ENCODE measurements at places on chromosomes 16 and 17.

DNA sequence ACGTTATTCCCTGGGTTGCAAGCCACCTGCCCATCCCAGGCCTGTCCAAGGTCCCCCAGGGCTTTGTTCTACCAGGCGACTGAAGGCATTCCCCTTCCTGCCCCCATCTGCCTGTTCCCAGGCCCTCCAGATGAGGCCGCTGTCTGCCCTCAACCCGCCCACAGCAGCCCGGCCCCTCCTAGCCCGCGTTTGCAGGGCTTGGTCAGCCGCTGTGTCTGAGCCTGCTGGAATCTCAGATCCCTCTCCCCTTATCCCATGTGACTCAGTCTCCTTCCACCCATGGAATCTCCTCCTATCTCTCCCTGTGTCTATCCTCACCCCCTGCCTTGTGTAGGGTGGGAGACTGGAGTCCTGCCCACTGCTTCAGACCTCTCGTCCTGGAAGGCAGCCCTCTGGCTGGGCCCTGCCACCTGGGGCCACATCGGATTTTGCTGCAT is 186.0 kb upstream of the TNRC6C start:
- peaks cover 2% of the 10 kb centered on the region for H3K27me3 ChIP-seq
- H3K36me3 ChIP-seq = no peaks in the 10 kb centered on the region
- no peak overlapping the region for H3K4me3 ChIP-seq
- no peak overlapping the region for H3K27ac ChIP-seq

- H3K4me3 ChIP-seq = no peak overlapping the region
- H3K27ac ChIP-seq = no peak overlapping the region
- no peaks in the 10 kb centered on the region for H3K27me3 ChIP-seq
- H3K36me3 ChIP-seq = peaks cover 7% of the 10 kb centered on the region
Observed at GRCh38 chr16:85003725-85004586, 7.4 kb downstream of the ZDHHC7 start.

DNA sequence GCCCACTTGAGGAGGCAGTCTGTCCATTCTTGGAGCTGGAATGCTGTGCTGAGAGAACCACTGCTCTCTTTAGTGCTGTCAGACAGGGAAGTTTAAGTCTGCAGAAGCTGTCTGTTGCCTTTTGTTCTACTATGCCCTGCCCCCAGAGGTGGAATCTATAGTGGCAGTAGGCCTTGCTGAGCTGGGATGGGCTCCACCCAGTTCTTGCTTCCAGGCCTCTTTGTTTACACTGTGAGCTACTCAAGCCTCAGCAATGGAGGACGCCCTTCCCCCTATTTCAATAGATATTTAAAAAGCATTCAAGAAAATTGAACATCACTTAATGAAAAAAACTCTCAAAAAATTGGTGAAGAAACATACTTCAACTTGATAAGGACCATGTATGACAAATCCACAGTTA is 313.5 kb downstream of the PHKB start:
- H3K4me1 ChIP-seq = no peaks in the 10 kb centered on the region
- no peak overlapping the region for H3K4me3 ChIP-seq
- no peak overlapping the region for H3K27ac ChIP-seq
- H3K27me3 ChIP-seq = no peaks in the 10 kb centered on the region

DNA sequence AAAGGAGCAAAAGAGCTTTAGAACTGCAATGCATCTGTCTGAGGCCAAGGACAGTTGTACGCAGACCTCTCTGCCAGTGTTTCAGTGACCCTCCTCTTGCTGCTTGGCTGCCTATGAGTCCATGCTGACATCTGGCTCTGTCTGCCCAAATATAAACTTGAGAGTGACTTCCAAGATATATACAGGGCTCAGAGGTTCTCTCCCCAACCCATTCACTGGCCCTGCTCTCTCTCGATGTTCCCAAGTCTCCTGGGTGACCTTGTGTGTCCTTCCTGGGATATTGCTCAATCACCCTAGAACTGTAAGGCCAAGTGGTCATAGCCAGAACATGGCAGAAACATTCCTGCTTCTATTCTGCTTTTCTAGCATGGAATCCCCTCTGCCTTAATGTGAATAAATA is 716.3 kb downstream of the WWOX start:
- H3K27ac ChIP-seq = peak overlapping the region; percentile 35
- no peaks in the 10 kb centered on the region for H3K27me3 ChIP-seq
- H3K4me1 ChIP-seq = peaks cover 11% of the 10 kb centered on the region
- no peak for DNase-seq
- no peaks in the 10 kb centered on the region for H3K36me3 ChIP-seq

DNA sequence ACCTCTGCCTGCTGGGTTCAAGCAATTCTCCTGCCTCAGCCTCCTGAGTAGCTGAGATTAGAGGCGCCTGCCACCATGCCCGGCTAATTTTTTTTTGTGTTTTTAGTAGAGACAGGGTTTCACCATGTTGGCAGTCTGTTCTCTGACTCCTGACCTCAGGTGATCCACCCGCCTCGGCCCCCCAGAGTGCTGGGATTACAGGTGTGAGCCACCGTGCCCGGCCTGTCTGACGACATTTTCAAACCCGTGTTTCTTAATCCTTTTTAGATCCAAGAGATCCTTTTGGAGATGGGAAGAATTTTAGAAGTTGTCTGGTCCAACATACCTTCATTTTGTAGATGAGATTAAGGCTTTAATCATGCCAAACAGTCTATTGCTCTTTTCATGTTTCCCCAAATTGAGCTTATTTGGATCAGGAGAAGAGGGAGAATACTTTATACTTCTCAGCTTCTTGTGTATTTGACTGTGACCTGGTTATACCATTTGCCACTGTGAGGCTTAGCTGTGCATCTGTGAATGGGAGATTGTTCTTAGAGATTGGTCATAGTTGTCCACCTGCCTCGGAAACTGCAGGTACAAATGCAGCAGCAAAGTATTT is 25.8 kb downstream of the USP10 start:
- H3K36me3 ChIP-seq = peaks cover 3% of the 10 kb centered on the region
- DNase-seq = no peak
- H3K4me3 ChIP-seq = no peak overlapping the region
- no peaks in the 10 kb centered on the region for H3K27me3 ChIP-seq
- H3K4me1 ChIP-seq = peaks cover 15% of the 10 kb centered on the region
- no peak overlapping the region for H3K27ac ChIP-seq

DNA sequence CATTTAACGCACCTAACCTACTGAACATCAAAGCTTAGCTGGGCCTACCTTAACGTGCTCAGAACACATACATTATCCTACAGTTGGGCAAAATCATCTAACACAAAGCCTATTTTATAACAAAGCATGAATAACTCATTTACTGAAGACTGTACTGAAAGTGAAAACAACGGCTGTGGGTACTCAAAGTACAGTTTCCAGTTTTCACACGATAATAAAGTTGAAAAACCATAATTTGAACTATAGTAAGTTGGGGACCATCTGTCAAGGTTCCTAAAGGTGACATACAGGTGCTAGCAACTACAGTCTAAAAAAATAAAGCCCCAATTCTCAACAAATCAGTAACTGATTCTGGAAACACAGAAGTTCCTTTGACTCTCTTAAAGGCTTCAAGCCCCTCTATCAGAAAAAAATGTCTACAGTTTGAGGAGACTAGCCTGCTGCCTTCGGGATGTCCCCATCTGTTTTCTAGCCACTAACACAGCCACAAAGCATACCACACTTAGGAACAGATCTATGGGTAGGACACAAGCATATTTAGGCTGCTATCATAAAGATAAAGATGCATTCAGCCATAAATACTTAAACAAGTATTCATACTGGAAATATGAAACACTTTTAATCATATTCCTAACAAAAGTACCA is 71.3 kb downstream of the KANSL1 start:
- no peak overlapping the region for H3K27ac ChIP-seq
- H3K4me1 ChIP-seq = peaks cover 8% of the 10 kb centered on the region
- H3K27me3 ChIP-seq = no peaks in the 10 kb centered on the region
- DNase-seq = no peak

DNA sequence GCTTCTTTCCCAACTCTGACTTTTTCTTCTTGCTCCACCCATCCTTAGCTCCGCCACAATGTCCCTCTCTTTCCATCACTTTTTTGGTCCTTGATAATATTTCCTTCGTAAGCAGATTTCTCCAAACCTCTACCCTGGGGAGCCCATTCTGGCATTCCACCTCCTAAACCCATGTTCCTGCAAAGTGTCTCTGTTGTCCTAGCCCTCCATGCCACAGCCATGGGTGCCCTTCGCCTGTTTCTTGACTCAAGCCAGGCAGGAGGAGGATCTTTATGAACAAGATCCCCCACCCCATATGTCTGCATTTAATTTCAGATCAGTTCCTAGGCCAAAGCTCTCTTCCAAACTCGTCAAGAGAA is 42.4 kb downstream of the GAS7 start:
- H3K4me1 ChIP-seq = peaks cover 21% of the 10 kb centered on the region
- no peaks in the 10 kb centered on the region for H3K36me3 ChIP-seq
- DNase-seq = no peak
- no peaks in the 10 kb centered on the region for H3K27me3 ChIP-seq

GRCh38 chr16:58236831-58237230 is 38.9 kb upstream of the CSNK2A2 start:
- no peak for DNase-seq
- H3K4me1 ChIP-seq = peaks cover 5% of the 10 kb centered on the region
- no peaks in the 10 kb centered on the region for H3K36me3 ChIP-seq
- no peak overlapping the region for H3K27ac ChIP-seq
- H3K4me3 ChIP-seq = no peak overlapping the region

- no peak overlapping the region for H3K27ac ChIP-seq
- peaks cover 77% of the 10 kb centered on the region for H3K36me3 ChIP-seq
- H3K4me3 ChIP-seq = no peak overlapping the region
- H3K27me3 ChIP-seq = no peaks in the 10 kb centered on the region
- no peaks in the 10 kb centered on the region for H3K4me1 ChIP-seq
- no peak for DNase-seq
Observed at GRCh38 chr16:1572673-1573072, 39.2 kb downstream of the IFT140 start.

- H3K4me1 ChIP-seq = no peaks in the 10 kb centered on the region
- H3K27me3 ChIP-seq = no peaks in the 10 kb centered on the region
- H3K4me3 ChIP-seq = no peak overlapping the region
- DNase-seq = no peak
Observed at GRCh38 chr17:32786169-32786568, 90.8 kb downstream of the MYO1D start.

- peaks cover 4% of the 10 kb centered on the region for H3K36me3 ChIP-seq
- H3K4me3 ChIP-seq = peak overlapping the region; percentile 70
- DNase-seq = no peak
Observed at GRCh38 chr17:17722906-17723353, 41.7 kb downstream of the RAI1 start.

DNA sequence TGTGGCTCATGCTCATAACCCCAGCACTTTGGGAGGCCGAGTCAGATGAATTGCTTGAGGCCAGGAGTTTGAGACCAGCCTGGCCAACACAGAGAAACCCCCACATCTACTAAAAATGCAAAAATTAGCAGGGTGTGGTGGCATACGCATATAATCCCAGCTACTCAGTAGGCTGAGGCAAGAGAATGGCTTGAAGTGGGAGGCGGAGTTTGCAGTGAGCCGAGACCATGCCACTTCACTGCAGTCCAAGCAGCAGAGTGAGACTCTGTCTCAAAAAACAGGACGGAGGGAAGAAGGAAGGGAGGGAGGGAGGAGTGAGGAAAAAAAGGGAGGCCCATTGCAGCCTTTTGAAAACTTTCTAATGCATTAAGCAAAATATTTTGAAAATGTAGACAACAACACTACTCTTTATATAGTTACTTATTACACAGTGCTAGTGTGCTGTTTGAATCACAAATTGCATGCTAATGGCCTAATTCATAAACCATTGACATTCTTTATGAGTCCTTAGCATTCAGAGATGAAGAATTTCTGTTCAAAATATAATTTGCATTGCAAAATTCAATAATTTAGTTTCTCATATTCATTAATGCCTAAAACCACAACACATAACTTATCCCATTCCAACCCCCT is 59.4 kb downstream of the TMEM114 start:
- H3K27ac ChIP-seq = no peak overlapping the region
- H3K4me1 ChIP-seq = no peaks in the 10 kb centered on the region
- no peaks in the 10 kb centered on the region for H3K36me3 ChIP-seq
- peak; percentile 39 for DNase-seq
- H3K4me3 ChIP-seq = no peak overlapping the region
- no peaks in the 10 kb centered on the region for H3K27me3 ChIP-seq

DNA sequence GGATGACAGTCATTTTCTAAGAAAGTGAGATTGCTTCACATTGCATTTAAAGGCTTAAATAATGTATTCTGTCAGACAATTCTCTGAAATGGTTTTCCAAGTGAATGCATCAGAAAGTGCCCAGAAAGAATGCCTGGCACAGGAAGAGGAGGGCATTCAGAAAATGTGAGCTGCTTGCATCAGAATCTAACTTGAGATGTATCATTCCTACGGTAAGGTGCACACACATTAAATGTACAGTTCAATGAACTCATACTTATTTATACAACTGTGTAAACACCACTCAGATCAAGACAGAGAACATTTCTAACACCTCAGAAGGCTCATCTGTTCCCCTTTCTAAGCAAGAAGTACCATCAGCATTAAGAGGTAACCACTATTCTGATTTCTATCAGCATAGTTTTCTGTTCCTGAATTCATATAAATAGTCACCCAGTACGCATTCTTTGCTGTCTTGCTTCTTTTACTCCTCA is 638.0 kb downstream of the MAF start:
- no peaks in the 10 kb centered on the region for H3K4me1 ChIP-seq
- no peaks in the 10 kb centered on the region for H3K27me3 ChIP-seq
- H3K27ac ChIP-seq = no peak overlapping the region
- H3K4me3 ChIP-seq = no peak overlapping the region

GRCh38 chr17:48704361-48705248 is 17.7 kb downstream of the PRAC1 start:
- no peak overlapping the region for H3K27ac ChIP-seq
- DNase-seq = no peak
- no peaks in the 10 kb centered on the region for H3K36me3 ChIP-seq
- no peak overlapping the region for H3K4me3 ChIP-seq
- H3K4me1 ChIP-seq = no peaks in the 10 kb centered on the region
- peaks cover 17% of the 10 kb centered on the region for H3K27me3 ChIP-seq

DNA sequence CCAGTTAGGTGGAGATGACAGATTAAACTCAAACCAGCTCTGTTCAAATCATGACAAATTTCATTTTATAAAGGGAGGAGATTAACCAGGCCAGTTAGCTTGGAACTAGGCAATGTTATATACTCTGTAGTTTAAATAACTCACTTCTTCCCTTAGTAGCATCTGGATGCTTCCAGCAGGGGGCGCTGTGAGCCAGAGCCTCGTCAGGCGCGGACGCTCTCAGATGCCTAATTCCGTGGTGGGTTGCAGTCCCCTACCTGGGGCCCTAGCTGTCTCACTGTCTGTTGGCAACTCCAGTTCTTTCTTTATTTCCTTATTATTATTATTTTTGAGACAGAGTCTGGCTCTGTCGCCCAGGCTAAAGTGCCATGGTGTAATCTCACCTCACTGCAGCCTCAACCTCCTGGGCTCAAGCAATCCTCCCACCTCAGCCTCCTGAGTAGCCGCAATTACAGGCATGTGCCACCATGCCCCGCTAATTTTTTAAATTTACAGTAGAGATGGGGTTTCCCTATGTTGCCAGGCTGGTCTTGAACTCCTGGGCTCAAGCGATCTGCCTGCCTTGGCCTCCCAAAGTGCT is 17.3 kb upstream of the WFDC1 start:
- H3K27ac ChIP-seq = no peak overlapping the region
- H3K4me1 ChIP-seq = peaks cover 24% of the 10 kb centered on the region
- H3K4me3 ChIP-seq = no peak overlapping the region
- DNase-seq = no peak

Measured in spinal cord (tissue), 10 donors.